ENCODE measurements at places on chromosomes 13 and 19.
A peak's percentile ranks its signal among the peaks of the same experiment; 100 is the strongest.

GRCh38 chr13:97492257-97492656 is 58.3 kb downstream of the RAP2A start:
- no peak for DNase-seq

DNA sequence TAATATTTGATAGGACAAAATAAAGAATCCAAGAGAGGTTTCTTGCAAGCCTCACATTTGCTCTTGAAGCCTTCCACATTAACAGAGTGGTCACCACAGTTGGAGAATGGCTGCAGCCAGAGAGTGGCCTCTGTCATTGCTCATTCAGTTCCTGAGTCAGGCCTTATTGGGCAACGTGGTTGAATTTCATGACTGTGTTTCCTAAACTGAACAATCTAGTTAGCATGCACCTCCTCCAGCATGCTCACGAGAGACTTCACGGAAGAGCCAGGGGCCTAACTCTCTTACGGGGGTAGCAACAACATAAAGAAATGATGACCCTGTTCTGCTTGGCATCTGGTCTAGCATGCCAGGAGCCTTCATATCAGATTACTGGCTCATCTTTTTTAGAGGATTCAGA is 9.6 kb upstream of the UBL3 start:
- no peak for DNase-seq

GRCh38 chr19:56538761-56539263 is at the start of gene ZFP28:
ZFP28 (plus strand) TSS chr19:56538948; CDS start chr19:56539019, 71 bp downstream.
- peak; percentile 27 for DNase-seq

DNA sequence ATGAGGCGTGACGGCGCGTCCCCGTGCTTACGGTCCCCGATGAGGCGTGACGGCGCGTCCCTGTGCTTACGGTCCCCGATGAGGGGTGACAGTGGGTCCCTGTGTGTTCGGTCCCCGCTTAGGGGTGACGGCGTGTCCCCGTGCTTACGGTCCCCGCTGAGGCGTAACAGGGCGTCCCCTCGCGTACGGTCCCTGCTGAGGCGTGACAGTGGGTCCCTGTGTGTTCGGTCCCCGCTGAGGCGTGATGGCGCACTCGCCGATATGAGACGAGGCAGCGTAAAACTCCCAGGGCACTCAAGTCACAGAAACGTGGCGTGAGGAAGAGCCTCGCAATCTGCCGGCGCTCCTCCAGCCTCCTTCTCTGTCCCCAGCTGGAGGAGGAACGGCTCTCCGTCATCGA is 20.9 kb downstream of the CFAP97D2 start:
- DNase-seq = no peak

GRCh38 chr19:49855676-49856573 is 5.0 kb downstream of the PTOV1 start:
- DNase-seq = no peak

DNA sequence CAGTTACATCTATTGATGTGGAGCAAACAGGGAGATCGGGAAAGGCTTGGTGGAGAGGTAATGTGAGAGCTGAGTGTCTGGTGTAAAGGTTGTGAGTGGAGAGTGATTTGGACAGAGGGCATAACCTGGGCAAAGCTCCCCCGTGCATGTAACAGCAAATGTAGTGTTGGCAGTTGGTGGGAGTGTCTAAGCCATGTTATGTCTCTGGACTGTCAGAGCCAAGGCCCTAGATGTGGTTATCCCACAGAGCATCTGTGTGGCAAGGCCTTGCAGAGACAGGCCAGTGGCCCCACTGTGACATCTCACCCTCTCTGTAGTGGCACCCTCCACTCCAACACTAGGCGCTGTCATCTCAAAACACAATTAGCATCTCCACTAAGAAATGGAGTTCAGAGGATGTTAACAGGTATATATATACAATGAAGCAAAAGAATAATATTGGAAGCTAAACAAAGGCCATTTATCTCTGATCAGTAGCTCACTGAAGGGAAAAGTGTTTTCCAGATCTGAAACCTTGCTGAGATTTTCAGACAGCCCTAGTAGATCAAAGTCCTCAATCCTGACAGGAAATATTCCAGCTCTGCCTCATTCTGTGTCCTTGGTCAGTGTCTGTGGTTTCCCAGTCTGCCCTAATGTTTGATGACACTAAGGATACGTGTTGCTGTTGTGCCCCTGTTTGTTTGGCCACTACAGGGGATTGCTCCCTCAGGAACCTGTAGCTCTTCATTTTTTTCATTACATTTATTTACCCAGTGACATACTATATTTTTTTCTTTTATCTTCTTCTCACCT is 20.2 kb downstream of the POLR1D start:
- no peak for DNase-seq

- no peak for DNase-seq
Observed at GRCh38 chr19:45063851-45064801, 12.2 kb downstream of the ZNF296 start.

- DNase-seq = no peak
Observed at GRCh38 chr19:5068233-5069072, 99.5 kb downstream of the KDM4B start.

DNA sequence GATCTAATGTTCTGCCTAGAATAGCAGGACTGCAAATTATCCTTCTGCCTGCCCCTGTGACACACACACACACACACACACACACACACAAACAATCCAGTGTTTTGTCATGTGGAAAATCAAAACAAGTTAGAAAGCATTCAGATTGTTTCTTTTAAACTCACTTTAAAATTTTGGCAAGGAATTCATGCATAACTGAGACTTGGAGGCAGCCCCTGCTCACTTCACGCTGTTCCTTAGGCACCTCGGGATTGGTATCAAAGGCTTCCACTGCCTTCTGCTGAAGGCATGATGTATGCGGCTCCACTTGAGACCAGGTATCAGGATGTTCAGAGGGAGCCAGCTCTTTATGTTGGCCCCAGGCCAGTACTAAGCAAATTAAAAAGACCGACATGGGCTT is 158.7 kb downstream of the OXGR1 start:
- DNase-seq = no peak

GRCh38 chr13:111459803-111460547 is 139.5 kb downstream of the TEX29 start:
- no peak for DNase-seq

DNA sequence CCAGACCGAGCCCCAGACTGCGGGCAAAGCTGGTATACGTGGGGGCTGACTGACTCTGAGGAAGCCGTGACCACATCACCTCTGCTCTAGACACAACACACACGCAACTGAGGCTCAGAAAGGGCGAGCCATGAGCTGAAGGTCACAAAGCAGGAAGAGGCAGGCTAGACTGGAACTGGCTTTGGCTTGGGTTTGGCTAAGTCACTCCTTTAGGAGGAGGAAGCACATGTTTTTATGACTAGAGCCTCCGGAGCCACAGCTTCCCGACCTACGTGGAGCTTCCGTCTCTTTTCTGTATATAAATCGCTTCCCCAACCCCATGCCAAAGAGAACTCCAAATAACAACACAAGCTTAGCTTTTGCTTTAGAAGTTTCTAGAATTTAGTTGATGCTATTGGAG is 48.0 kb downstream of the RFX2 start:
- no peak for DNase-seq

GRCh38 chr13:79943346-79944023 is 397.4 kb downstream of the SPRY2 start:
- DNase-seq = no peak

GRCh38 chr13:65453982-65454381 is 1776.2 kb downstream of the PCDH9 start:
- DNase-seq = no peak

GRCh38 chr13:102227741-102228140 is 174.1 kb downstream of the FGF14 start:
- DNase-seq = no peak

DNA sequence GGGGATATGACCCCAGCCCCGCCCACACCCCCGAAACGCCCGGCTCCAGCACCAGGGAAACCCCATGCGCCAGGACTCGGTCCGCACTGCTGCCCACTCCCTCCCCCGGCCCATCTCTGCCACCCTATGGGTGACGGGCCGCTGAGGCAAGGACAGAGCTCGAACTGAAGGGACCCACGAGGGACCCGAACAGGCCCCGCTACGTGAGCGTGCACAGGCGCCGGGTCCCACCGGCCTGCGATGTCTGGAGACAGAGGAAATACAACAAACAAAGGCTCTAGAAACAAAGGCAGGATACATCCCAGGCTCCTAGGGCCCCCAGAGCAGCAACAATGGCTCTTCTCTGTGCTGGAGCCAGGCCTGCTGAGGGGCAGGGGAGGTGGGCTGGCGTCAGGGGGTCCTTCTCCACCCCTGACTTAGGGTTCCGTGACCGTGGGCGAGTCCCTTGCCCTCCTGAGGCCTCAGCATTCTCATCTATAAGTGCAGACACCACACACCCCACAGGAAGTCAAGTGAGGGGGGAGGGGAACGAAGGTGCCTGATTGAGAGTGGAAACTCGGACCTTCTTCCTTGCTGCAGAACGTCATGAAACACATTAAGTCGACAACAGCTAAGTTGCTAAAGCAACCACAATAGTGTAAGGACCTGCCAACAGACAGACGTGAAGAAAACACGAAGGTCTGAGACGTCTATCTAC is 3.1 kb downstream of the ABHD17A start:
- no peak for DNase-seq

- DNase-seq = no peak
Observed at GRCh38 chr19:27774337-27774736, 1438.6 kb downstream of the UQCRFS1 start.

- no peak for DNase-seq
Observed at GRCh38 chr19:46383846-46384245, 29.5 kb downstream of the CCDC8 start.

DNA sequence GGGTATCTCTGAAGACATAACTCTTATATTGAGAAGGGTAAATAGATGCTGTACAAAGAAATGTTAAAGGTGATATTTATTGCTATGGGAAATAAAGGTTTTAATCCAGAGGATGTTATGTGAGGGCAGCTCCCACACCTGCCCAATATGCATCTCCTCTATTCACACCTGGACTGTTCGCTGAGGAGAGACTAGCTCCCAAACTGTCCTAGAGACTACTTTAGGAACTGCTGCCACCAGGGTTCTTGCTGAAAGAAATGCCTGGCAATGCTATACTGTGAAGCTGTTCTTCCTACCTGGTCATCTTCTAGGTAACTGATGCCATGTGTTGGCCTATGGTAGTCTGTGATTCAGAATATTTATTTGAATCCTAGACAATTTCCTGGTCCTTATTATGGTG is 1421.5 kb upstream of the SPRY2 start:
- no peak for DNase-seq

DNA sequence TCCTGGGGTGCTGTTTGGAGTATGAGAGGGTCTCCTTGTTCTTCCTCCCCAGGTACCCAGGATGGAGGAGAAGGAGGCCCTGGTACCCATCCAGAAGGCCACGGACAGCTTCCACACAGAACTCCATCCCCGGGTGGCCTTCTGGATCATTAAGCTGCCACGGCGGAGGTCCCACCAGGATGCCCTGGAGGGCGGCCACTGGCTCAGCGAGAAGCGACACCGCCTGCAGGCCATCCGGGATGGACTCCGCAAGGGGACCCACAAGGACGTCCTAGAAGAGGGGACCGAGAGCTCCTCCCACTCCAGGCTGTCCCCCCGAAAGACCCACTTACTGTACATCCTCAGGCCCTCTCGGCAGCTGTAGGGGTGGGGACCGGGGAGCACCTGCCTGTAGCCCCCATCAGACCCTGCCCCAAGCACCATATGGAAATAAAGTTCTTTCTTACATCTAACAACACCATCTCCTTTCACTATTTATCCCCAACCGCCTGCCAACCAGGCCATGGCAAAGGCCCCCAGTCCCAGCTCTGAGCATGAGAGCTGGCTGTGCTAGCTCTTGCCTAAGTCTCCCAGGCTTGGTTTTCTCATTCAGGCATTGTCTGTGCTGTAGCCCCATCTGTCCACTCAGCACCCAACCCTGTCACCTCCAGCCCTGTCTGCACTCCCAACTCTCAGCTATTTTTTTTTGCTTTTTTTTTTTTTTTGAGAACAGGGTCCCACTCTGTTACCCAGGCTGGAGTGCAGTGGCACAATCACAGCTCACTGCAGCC is 11.2 kb downstream of the DKKL1 start:
- DNase-seq = no peak

DNA sequence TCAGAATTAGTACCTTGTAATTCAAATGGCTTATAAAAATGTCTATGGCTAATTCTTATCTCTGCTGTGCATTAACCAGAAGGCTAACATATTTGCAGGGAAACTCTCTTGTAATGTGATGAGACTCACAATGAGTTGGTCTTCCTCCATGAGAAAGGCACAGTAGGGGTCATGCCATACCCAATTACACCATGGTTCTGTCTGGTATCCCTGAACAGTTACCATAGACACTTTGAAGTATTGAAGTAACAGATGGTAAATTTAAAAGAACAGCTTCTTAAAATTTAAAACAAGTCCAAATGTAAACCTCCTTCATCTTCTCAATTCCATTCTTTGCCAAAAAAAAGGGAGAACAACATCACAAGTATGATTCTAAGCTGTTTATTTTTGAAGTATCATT is 22.6 kb upstream of the SLAIN1 start:
- DNase-seq = no peak

DNA sequence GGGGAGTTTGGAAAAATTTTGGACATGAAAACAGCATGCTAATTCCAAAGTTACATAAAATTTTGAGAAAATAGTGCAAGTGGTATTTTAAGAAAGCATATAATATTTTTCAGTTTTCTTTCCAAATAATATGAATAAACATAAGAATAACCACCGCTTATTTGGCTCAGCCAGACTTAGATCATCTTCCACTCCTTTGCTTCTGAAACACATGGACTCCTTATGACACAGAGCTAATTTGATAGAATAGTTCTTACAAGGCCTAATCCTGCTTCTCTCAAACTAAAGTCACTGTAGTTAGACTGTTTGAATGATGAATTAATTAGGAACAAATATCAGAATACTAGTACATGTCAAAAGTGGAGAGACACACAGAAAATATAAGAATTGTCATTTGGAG is 165.5 kb downstream of the POSTN start:
- no peak for DNase-seq

Measured in nucleus accumbens (tissue), 56 donors.